Hematopoietic multipotent progenitor cell treated with erythropoietin and hydrocortisone succinate and interleukin-3 and kit ligand, for 17 days (in vitro differentiated cells): ENCODE measurements at places on chromosomes 13 and 19.

- DNase-seq = no peak
Measured at GRCh38 chr13:69180034-69180433, 927.6 kb upstream of the ATXN8OS start.

DNA sequence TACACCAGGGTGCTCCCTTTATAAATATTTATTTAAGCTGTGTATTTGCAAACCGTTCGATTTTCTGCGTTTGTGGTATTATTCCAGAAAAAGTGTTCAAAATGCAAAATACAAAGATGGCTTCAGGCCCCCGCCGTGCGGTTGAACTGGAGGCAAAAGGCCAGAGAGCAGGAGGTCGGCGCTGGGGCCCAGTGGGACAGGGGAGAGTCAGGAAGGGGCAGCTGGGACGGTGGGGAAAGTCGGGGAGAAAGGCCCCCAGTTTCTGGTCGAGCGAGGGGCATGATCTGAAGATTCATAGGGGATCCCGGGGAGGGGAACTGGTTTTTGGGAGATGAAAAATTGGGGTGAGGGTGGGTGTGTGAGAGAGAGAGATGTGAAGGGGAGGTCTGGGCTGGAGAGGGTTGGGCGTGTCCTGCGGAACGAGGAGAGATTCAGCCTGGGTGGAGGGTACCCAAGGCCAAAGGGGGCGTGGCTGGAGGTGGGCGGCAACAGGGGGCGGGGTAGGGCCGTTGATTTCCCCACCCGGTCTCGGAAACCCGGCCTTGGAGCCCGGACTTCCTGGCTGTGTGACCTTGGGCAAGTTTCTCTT, 678 bp downstream of the ISOC2 start:
- DNase-seq = peak; percentile 78

GRCh38 chr13:64591971-64592370, 2638.2 kb downstream of the PCDH9 start:
- DNase-seq = no peak

DNA sequence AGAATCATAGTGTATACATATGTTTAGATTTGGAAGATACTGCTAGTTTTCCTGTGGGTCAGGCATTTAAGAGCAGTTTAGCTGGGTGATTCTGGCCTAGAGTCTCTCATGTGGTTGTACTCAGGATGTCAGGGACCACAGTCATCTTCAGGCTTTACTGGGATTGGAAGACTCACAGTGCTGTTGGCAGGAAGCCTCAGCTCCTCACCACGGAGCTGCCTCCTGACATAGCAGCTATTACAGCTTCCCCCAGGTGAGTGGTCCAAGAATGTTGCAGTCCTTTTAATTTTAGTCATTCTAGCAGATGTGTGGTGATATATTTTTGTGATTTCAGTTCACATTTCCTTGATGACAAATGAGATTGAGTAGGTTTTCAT, 16.9 kb upstream of the GPR18 start:
- no peak for DNase-seq

DNA sequence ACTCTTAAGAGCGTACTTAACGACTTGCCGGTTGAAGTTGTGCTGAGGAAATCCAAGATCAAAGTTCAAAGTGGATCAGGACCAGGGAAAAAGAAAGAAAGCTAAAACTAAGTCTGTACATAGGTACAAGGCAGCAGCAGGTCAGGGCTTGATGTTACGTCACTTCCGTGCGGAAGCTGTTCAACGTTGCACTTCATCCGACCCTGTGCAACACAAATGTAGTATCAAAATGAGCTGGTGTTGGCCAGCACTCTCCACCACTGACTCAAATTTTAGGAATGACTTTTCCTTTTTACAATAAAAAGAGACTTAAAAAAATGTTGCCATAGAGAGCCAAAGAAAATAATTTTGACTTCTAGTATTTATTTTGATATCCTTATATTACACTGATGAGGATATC, 1315.4 kb downstream of the EFNB2 start:
- no peak for DNase-seq

DNA sequence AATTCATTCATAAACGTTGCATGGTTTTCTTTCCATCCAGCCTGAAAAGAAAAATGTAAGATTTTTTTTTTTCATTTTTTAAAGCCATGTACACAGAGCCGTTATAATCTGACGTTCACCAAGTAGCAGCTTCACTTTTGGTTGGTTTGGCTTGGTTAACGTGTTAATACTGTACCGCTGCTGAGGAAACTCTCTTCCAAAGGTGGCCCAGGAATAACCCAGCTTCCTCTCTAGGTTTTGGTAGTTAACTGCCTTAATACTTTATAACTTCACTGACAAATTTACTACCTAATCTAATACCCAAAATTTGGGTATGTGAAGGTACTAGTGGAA, 1.7 kb downstream of the INTS6 start:
- DNase-seq = no peak

DNA sequence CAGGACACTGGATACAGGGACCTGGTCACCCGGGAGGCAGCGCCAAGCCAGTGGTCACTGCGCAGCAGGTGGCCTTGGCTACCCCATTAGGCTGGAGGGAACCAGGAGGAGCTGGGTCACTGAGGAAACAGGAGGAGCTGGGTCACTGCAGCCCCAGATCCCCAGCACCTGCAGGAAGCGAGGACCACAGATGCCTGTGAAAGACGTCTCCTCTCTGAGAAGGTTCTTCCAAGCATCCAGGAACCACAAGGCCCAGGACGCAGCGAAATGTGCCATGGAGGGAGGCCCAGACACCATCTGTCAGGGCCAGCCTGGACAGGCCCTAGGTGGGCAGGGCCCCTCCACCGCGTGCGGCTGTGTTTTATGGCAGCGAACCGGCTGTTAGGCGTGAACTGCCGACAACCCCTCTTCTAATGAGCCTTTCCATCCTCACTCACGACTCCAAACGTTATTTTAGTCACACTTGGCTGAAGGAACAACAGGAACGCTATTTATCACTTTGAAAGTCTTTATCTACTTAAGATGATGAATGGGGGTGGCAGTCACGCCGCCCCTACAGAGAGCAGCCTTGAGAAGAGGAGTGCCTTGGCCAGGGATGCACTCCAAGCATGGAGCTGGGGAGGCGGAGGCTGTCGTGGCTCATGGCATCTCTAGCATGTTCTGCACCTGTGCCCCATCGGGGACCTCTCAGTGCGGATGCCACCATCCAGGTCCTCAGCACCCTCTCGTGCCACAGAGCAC, 53.3 kb downstream of the CEBPG start:
- no peak for DNase-seq

GRCh38 chr19:8494158-8494557, 8.3 kb downstream of the PRAM1 start:
- no peak for DNase-seq

DNA sequence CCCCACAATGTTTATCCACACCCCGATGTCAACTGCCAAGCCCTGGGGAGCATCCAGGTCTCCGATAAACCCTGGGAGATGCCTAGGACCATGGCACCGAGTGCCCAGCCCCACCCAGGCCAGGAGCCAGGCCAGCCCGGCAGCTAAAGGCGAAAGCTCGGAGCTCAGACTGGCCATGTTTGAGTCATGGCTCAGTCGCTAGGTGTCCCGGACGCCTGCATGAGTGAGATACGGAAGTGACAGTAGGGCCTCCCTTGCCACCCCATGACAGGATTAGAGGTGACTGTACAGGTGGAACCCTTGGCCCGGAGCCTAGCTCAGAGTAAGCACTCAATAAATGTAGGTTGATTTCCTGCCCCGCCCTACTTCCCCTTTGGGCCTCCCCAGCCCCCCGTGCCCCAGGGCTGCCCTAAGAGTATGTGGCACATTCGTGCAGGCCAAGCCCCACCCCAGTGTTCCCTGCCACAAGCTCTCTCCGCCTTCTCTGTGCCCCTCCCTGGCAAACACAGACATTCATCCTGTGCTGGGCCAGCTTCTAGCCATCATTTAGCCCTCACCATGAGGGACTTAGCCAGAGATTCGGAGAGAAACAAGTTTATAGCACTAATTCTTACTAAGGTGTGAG, 5.8 kb upstream of the TPM4 start:
- DNase-seq = peak; percentile 42

DNA sequence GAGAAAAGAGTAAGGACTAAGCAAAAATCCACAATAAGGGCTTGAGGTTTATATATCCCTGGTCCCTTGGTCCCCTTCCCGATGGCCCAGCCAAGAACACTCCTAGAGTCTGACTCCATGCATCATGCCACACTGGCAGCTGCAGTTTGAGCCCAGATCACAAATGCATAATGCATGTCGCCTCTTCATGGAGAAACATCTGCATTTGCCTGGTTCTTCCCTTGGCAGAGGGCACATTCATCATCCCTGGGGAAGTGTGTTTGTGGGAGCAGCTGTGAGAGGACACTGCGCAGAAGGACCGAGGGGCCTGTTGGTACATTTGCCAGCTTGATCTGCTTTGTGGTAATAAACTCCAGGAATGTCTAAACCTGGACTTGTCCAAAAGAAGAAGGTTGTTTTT, 731.8 kb downstream of the FGF9 start:
- no peak for DNase-seq
